ENCODE measurements at places on chromosomes 1 and 21. TPM values are rescaled to one million over a fixed set of nuclear protein-coding genes. Genes with fewer than 3 reads are reported as not detected.

PRCC gene
- 76.9 TPM for polyA plus RNA-seq

S100A8 gene
- polyA plus RNA-seq: not detected

SYT11 gene
- polyA plus RNA-seq: 27.6 TPM

PCP4 gene
- not detected for polyA plus RNA-seq

PTGS2 gene
- 84.6 TPM for polyA plus RNA-seq

GRHL3 gene
- not detected for polyA plus RNA-seq

CBR1 gene
- polyA plus RNA-seq: 164 TPM

ALX3 gene
- polyA plus RNA-seq: not detected

RUNX3 gene
- polyA plus RNA-seq: not detected

DNMT3L gene
- not detected for polyA plus RNA-seq

MAPKAPK2 gene
- 52.9 TPM for polyA plus RNA-seq

ZBTB17 gene
- 76.2 TPM for polyA plus RNA-seq

PLEKHN1 gene
- polyA plus RNA-seq: 0.29 TPM

MTMR11 gene
- 14.4 TPM for polyA plus RNA-seq

RHOU gene
- polyA plus RNA-seq: 0.04 TPM

ZNF593 gene
- polyA plus RNA-seq: 71.0 TPM

PTGFR gene
- polyA plus RNA-seq: 0.06 TPM
